Activated CD4-positive, alpha-beta memory T cell treated with anti-CD3 and anti-CD28 coated beads, Interleukin-2, amount 10 ng/mL, durations not matched to agents 7 days and 5 days (primary cell): ENCODE measurements at places on chromosomes 7 and 10.

DNA sequence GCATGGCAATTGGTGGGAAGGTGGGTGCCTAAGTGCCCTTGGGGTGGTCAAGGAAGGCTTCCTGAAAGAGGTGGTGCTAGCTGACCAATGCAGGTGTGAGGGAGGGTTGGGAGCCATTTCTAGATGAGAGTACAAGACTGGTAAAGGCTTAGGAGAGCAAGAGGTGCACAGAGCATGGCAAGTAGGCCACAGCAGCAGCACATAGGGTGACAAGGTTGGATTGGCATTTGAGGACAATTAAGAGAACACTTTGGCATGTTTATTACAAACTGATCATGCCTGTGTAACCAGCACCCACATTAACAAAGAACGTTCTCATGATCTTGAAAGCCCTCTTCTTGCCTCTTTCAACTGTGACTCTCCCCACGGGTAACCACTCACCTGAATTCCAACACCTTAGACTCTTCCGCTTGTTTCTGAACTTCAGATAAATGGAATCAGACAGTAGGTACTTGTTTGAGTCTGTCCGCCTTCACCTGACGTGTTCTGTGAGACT, 107.6 kb downstream of the MYL10 start:
- no peak for DNase-seq

GRCh38 chr10:89829887-89830269, 128.5 kb downstream of the KIF20B start:
- DNase-seq = no peak

DNA sequence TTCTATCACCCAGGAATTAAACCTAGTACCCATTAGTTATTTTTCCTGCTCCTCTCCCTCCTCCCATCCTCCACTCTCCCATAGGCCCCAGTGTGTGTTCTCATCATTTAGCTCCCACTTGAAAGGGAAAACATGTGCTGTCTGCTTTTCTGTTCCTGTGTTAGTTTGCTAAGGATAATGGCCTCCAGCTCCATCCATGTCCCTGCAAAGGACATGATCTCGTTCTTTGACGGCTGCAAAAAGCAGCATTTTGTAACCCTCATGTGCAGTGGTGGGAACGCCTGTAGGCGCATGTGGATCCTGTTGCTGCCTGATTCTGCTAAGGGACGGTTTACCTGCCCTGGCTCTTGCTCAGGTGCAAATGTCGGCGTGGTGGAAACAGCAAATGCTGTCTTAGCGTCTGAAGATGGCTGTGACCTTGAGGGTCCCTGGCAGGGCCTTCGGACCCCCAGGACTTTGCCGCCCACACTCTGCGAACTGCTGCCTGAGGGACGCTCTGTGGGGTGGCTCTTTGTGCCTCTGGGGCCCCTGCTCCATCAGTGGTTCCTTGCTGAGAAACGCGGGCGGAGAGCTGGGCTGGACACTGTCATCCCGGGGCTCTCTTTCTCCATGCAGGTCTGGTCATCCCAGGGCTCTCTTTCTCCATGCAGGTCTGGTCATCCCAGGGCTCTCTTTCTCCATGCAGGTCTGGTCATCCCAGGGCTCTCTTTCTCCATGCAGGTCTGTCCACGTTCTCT, 5.6 kb upstream of the MTG1 start:
- no peak for DNase-seq

GRCh38 chr7:40105879-40106473, 28.4 kb downstream of the MPLKIP start:
- no peak for DNase-seq

DNA sequence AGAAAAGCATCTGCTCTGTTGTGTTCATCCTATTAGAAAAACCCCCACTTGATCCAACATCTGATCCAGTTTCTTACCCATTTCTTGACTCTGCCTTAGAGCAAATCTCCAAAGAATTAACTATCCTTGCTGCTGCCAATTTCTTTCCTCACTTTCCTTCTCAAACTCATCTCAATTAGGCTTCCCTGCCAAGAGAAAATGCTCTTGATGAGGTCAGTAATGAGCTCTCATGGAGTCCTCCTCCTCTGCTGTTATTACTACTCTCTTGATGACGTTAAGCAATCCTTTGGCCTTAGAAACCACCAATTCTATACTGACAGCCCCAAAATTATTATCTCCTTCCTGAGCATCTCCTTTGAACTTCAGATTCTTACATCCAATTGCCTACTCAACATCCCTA, 162.0 kb upstream of the FAM13C start:
- DNase-seq = no peak

- no peak for DNase-seq
Measured at GRCh38 chr7:11786186-11786585, 45.8 kb downstream of the THSD7A start.

GRCh38 chr7:30510124-30511075, 5.8 kb upstream of the GGCT start:
- DNase-seq = peak; percentile 40
